ENCODE measurements at places on chromosomes 7 and 10.

DNA sequence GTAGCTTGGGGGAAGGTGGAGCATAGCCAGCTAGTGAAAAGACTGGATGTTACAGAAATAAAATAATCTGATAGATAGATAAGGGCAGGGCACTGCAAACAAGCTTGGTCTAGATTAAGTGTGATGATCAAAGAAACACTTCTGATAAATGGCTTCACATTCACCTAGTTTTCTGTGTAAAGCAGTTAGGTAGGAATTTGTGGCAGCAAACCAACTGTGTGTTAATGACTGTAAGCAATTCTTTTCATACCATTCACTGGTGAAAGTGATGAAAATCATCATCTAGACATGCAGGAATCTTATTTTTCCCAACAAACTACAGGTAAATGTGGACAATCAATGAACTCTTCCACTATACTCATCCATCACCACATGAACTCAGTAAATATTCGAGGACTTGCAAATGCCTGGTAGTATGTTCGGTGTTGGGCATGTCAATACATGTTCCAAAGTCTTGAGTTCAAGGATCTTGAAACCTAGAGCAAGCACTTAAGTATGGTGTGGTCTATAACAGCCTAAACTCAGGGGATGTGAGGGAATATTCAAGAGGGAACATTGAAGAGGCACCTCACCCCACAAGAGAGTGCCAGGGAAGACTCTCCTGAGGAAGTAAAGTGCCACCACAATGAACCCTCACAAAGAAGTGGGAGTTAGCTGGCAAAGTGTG, 20.5 kb downstream of the PON3 start:
- no peak for DNase-seq

- DNase-seq: no peak
Observed at GRCh38 chr7:138964624-138965436, 16.4 kb downstream of the KIAA1549 start.

DNA sequence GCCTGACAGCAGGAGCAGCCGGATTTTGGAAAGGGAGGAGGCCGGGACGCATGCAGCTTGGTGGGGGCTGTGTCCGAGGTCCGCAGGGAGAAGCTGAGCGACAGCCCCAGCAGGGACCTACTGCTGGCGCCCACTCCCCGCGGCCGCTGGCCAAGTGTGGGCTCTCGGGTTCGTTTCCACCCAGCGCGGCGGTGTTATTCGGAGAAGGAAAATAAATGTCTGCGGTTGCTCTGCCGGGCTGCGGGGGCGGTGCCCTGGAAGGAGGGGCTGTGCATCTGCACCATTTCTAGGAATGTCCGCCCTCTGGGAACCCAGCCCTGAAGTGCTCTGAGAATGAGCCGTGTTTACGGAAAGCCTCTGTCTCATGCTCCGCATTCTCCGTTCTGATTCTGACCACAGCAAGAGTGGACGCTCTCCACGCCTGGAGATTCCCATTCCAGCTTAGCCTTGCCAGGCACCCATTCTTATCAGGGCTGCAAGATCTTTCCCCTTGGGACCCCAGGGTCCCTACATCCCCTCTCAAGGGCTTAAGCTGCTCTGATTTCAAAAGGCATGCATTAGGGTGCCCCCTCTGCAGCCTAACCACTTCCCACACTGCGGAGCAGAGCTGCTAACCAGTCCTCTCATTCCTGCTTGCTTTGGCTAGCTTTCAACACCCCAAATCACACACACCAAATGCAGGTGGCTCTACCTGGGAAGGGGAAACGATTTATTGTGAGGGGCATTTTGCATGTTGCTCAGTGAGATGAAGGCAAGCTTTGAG, 256.6 kb upstream of the GLI3 start:
- no peak for DNase-seq

GRCh38 chr10:95837356-95837776, 70.4 kb upstream of the CC2D2B start:
- DNase-seq: no peak

- peak; percentile 19 for DNase-seq
Observed at GRCh38 chr7:29588900-29589696, 25.5 kb downstream of the PRR15 start.

DNA sequence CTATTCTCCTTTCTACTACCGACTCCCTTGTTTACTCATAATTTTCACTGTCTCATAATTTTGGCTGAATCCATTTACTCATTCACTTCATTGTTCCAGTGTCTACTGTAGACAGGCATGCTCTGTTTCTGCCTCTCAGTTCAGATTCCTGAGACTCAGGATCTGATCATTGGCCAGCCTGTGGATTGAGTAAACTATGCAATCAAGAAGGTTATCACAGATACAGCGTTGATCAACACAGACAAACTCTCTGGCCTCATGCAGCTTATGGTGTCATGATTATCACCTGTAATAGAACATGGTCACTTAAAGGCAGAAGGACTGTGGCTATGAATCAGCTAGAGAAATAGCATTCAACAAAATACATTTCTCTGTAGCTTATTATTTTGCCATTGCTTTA, 86.0 kb downstream of the SEMA3E start:
- no peak for DNase-seq

Measured in effector memory CD8-positive, alpha-beta T cell (primary cell).